ENCODE measurements at places on chromosomes 3 and 15.

GRCh38 chr3:54167999-54168398 is 45.6 kb downstream of the CACNA2D3 start:
- no peak for DNase-seq

GRCh38 chr3:126124148-126124868 is 40.4 kb upstream of the SLC41A3 start:
- peak; percentile 2 for DNase-seq

- no peak for DNase-seq
Measured at GRCh38 chr15:44069489-44069888, 125.6 kb downstream of the FRMD5 start.

- DNase-seq, result no peak
Measured at GRCh38 chr15:70066004-70066403, 31.7 kb downstream of the TLE3 start.

DNA sequence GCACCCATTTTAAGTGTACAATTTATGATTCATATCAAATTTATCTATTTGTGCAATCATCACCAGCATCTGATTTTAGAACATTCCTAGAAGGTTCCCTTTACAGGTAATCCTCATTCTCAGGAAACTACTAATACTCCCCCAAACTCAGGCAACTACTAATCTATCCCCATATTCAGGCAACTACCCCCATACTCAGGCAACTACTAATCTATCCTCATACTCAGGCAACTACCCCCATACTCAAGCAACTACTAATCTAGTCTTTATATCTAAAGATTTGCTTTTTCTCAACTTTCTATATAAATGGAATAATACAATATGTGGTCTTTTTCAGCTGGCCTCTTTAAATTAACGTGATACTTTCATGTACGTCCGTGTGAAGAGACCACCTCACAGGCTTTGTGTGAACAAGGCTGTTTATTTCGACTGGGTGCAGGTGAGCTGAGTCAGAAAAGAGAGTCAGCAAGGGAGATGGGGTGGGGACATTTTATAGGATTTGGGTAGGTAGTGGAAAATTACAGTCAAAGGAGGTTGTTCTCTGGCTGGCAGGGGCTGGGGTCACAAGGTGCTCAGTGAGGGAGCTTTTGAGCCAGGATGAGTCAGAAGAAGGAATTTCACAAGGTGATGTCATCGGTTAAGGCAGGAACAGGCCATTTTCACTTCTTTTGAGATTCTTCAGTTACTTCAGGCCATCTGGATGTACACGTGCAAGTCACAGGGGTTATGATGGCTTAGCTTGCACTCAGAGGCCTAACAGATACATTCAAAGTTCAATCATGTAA is 1444.5 kb upstream of the CADM2 start:
- no peak for DNase-seq

GRCh38 chr3:194204042-194204987 is 68.4 kb downstream of the HES1 start:
- DNase-seq, result no peak

DNA sequence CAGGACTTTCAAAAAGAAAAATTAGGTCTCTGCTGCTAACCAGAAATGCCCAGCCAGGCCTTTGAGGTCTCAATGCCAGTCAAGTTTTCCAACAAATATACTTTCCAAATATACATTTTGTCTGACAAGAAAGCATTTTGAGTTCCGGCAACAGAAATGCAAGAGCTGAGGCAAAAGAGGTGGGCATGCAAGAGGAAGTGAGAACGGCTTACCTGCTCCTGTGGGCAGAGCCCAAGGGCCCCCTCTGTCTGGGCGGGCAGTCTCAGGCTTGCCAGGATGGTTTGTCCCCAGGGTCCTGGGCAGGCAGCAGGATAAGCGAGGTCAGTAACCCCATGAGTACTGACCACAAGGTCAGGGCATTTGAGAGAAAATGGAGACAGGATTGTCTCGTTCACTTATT is 136.1 kb upstream of the TOPAZ1 start:
- DNase-seq, result no peak

GRCh38 chr15:60316961-60317360 is 80.8 kb downstream of the ANXA2 start:
- no peak for DNase-seq
